ENCODE measurements at places on chromosomes 7 and 10. TPM values are rescaled to one million over a fixed set of nuclear protein-coding genes. Genes with fewer than 3 reads are reported as not detected.

The ASB10 gene
- total RNA-seq = not detected

The LBX1 gene
- total RNA-seq = not detected

The SORCS1 gene
- not detected for total RNA-seq

The CCDC136 gene
- 2.2 TPM for total RNA-seq

The CDK14 gene
- total RNA-seq = 0.08 TPM

The MMP21 gene
- 0.05 TPM for total RNA-seq

The PLEKHS1 gene
- total RNA-seq = 0.07 TPM

The OR9A2 gene
- total RNA-seq = not detected

The WDR86 gene
- total RNA-seq = 0.11 TPM

The A1CF gene
- 0.05 TPM for total RNA-seq

The ERVW-1 gene
- not detected for total RNA-seq
